ENCODE measurements at places on chromosomes 2 and 18. TPM values are rescaled to one million over a fixed set of nuclear protein-coding genes. Genes with fewer than 3 reads are reported as not detected.

MAP3K19 gene
- not detected for total RNA-seq

SLC38A11 gene
- 0.57 TPM for total RNA-seq

REG3A gene
- total RNA-seq, result not detected

UBE2F gene
- 40.1 TPM for total RNA-seq

DNA sequence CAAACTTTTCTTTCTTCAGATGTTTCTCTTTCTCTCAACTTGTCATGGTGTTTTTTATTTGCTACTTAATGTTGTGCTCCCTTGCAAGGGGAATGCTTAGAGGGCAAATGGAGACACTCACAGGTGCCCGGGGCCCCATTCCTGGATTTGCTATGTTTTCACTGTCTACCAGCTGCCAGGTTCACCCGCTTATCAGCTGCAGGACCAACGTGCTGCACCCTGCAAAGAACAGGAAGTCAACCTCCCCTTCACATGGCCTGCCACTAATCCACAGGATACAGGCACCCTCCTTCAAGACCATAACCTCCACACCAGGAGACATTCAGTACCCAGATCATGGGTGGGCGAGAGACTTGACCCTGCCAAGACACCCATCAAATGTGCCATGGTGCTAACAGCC lies 237.6 kb upstream of the STON1 start:
- H3K27ac ChIP-seq, result no peak overlapping the region
- no peaks in the 10 kb centered on the region for H3K4me1 ChIP-seq
- H3K36me3 ChIP-seq, result no peaks in the 10 kb centered on the region
- H3K4me3 ChIP-seq, result no peak overlapping the region
- no peak for DNase-seq

GRCh38 chr2:212409560-212409959 lies 129.0 kb downstream of the ERBB4 start:
- H3K27me3 ChIP-seq, result no peaks in the 10 kb centered on the region
- no peak overlapping the region for H3K27ac ChIP-seq
- no peaks in the 10 kb centered on the region for H3K36me3 ChIP-seq
- DNase-seq, result no peak

DNA sequence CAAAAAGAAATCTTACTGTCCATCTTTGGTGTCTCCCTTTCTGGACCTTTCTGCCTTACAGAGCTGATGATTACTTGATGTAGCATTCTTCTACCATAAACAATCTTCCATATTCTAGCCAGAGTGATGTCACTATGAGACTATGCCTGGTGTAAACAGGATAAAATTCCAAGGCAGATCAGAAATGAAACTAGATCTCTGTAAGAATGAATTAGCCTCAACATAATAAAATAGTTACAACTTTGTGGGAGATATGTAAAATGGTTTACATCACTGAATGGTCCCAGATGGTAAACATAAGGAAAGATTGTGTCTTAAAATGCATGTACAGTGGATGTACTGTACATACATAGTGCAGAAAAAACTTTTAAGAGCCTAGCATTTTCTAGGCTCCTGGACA lies 112.3 kb upstream of the ZNF521 start:
- no peak overlapping the region for H3K27ac ChIP-seq
- no peaks in the 10 kb centered on the region for H3K36me3 ChIP-seq
- no peak for DNase-seq
- no peaks in the 10 kb centered on the region for H3K4me1 ChIP-seq
- no peak overlapping the region for H3K4me3 ChIP-seq

DNA sequence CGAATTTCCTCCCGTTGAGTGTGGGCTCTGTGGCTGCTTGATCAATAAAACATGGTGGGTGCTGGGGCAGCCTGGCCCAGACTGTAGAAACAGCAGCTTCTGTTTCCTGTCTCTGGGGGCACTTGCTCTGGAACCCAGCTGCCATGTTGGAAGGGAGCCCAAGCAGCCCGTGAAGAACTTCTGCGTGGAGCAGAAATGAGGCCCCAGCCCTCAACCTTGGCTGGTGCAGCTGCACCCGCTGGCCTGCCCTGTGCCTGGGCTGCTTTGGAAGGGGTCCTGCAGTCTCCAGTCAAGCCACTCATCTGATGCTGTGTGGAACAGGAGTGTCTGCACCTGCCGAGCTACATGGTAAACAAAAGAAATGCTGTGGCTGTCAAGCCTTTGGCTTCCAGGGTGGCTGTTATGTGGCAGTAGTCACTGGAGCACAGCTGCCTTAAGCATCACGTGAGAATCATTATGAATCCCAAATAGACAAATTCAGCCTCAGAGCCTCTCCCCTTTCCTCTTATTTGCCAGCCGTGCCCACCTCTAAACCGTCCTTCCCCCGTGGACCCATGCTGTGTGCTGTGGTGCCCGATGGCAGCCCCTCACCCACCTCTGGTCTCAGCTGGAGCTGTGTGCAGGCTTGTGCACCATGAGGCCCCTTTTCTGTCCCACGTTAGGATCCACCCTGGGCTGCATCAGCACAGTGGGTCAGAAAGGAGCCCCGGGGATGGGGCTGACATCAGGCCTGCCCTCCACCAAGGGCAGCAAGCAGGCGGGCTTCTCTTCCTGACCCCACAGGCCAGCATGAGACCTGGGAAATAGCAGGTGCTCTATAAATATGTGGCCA lies 134.0 kb upstream of the HDAC4 start:
- peaks cover 86% of the 10 kb centered on the region for H3K27me3 ChIP-seq
- H3K27ac ChIP-seq, result no peak overlapping the region
- DNase-seq, result no peak
- no peaks in the 10 kb centered on the region for H3K36me3 ChIP-seq
- no peak overlapping the region for H3K4me3 ChIP-seq
- H3K4me1 ChIP-seq, result peaks cover 1% of the 10 kb centered on the region

DNA sequence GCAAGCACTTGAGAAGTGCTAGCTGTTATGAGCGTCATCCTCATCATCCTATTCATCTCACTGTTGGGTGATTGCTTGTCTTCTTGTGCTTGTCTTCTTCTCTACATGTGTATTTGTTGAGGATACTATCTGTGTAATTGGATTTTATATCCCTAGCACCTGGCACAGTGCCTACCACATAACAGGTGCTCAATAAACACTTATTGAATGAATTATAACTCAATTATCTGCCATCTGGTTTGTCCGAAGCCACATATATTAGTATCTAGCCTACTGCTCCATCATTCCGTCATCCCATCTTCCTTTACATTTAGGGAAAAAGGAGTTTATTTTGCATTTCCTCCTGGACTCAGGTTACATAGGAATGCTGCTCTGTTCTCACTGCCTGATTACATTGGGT lies 330.4 kb upstream of the ETAA1 start:
- peaks cover 18% of the 10 kb centered on the region for H3K27me3 ChIP-seq
- H3K4me1 ChIP-seq, result no peaks in the 10 kb centered on the region
- H3K36me3 ChIP-seq, result no peaks in the 10 kb centered on the region

- peaks cover 19% of the 10 kb centered on the region for H3K4me1 ChIP-seq
- H3K27ac ChIP-seq, result peak overlapping the region; percentile 42
- no peaks in the 10 kb centered on the region for H3K27me3 ChIP-seq
- peak; percentile 72 for DNase-seq
- H3K4me3 ChIP-seq, result no peak overlapping the region
These were observed 24.5 kb upstream of the LPIN2 start for GRCh38 chr18:3037423-3037915.

GRCh38 chr2:116717832-116718231 lies 1096.7 kb upstream of the DDX18 start:
- no peak overlapping the region for H3K27ac ChIP-seq
- no peak for DNase-seq
- no peaks in the 10 kb centered on the region for H3K27me3 ChIP-seq

DNA sequence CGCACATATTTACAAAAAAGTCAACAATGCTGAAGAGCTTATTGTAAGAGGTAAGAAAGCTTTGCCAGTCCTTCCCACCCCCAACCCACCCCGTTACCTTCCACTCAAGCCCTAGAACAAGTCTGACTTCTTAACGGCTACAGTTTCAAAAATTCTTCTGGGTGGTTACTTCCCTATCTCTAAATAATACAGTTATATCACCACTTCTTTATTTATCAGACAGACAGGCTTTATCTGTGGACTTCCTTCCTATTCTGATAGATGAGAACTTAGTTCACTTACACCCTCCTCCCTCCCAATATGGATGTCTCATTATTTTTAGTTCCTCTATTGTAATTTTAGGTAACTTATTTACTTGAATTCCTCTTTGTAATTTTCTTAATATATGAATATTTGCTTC lies 26.7 kb upstream of the ACTR3 start:
- H3K27me3 ChIP-seq, result no peaks in the 10 kb centered on the region
- no peak overlapping the region for H3K4me3 ChIP-seq
- no peak for DNase-seq

DNA sequence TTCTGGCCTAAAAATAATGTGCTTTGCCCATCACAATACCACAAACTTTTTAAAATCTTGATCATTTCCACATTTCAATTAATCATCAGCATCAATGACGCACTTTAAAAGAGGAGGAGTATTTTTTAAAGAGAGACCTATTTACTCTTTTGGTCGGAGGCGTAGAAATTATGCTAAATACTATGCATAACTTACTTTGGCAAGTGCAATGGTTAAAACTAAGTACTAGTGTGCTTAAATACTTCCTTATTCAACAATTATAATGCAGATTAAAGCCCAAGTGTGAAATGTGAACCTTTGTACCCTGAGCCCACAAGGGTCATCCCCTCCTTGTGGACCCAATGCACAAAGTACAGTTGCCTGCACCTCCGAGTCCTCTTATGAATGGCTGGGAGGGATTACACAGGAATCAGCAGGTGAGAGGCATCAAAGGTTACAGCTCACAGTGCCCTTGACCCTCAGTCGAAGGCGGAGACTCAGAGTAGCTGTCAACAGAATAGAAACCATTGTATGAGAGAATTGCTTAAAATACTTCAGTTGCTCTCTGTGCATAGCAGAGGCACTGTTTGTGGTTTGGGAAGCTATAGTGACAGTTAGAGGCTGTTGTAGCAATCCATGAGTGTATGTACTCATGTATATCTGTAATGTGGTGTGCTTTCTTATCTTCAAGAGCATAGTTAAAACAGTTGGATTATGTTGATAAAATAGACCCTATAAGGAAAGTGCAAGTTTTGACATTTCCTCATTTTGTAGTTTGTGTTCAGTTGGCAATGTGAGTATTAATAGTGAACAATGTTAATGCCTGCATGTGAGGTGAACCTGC lies 151.7 kb upstream of the ITGA4 start:
- H3K27me3 ChIP-seq, result no peaks in the 10 kb centered on the region
- no peak for DNase-seq
- H3K4me1 ChIP-seq, result no peaks in the 10 kb centered on the region
- H3K36me3 ChIP-seq, result no peaks in the 10 kb centered on the region

- peak; percentile 42 for DNase-seq
- H3K27me3 ChIP-seq, result no peaks in the 10 kb centered on the region
- H3K27ac ChIP-seq, result peak overlapping the region; percentile 91
- H3K36me3 ChIP-seq, result peaks cover 29% of the 10 kb centered on the region
- H3K4me1 ChIP-seq, result peaks cover 32% of the 10 kb centered on the region
- H3K4me3 ChIP-seq, result peak overlapping the region; percentile 95
These were observed 609 bp downstream of the TPGS2 start for GRCh38 chr18:36828157-36828629.
